Activated B cell treated with CpG ODN at 0.5 μM for 24 hours (primary cell): ENCODE measurements at places on chromosomes 3 and 15. TPM values are rescaled to one million over a fixed set of nuclear protein-coding genes. Genes with fewer than 3 reads are reported as not detected.

The HTR3E gene
- total RNA-seq: not detected in 2 replicates

The SEMA3B gene
- total RNA-seq: 0.15 TPM in 1 of 2 replicates, not detected in the other

The LXN gene
- total RNA-seq: 5.2 and 5.9 TPM in 2 replicates

DNA sequence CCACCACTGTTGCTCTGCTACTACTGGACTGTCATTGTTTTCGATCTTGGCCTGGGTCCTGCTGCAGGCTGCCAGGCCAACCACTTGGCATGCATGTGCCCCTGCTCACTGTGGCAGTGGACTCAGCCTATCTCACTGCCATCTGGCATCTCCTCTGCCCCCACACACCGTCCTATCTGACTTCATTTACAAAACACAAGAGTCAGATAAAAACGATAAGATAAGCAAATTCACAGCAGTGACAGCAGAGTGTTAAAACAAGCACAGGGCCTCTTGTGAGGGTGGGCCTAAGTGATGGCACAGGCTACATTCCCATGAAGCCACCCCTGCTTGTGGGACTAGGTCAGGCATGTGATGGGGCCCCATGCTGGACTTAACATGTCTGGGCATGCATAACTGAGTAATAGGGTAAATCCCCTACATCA lies 68.1 kb downstream of the CRYGS start:
- H3K27ac ChIP-seq: no peak overlapping the region
- H3K4me3 ChIP-seq: no peak overlapping the region
- no peaks in the 10 kb centered on the region for H3K27me3 ChIP-seq
- peaks cover 5% of the 10 kb centered on the region for H3K4me1 ChIP-seq

DNA sequence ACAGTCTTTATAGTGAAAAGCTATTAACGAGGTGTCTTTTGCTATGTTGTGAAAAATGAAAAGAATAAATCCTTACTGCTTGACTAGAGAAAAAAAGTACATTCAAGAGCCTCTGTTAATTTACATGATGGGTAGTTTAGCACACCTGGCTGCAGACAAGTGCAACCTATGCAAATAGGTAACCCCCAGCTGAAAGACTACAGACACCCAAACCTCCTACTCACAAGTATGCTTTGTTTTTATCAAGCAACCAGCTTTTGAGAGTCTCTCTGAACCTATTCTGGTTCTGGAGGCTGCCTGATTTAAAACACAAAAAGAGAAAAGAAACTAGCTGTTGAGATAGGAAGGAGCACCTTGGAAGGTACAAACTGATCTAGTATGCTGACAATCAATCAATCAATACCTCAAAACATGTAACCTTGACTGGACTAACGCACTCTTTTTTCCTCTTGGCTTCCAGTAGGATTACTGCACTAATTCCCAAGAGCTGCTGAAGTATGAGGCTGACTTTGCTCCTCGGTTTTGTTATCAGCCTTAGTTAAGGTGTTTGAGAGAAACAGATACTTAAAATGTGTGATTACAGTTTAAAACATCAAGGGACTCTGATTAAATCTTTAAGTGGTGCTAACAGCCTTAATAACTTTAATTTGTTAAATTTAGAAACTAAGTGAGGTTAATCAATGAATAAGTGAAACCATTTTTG lies 63.6 kb downstream of the OSBPL10 start:
- H3K27me3 ChIP-seq: no peaks in the 10 kb centered on the region
- peaks cover 28% of the 10 kb centered on the region for H3K36me3 ChIP-seq
- peak overlapping the region; percentile 78 for H3K27ac ChIP-seq
- no peak for DNase-seq
- H3K4me1 ChIP-seq: peaks cover 72% of the 10 kb centered on the region

- H3K36me3 ChIP-seq: no peaks in the 10 kb centered on the region
- no peak overlapping the region for H3K27ac ChIP-seq
- H3K4me1 ChIP-seq: no peaks in the 10 kb centered on the region
- DNase-seq: no peak
- peaks cover 18% of the 10 kb centered on the region for H3K27me3 ChIP-seq
Measured at GRCh38 chr15:38398134-38398533, 55.8 kb upstream of the FAM98B start.

DNA sequence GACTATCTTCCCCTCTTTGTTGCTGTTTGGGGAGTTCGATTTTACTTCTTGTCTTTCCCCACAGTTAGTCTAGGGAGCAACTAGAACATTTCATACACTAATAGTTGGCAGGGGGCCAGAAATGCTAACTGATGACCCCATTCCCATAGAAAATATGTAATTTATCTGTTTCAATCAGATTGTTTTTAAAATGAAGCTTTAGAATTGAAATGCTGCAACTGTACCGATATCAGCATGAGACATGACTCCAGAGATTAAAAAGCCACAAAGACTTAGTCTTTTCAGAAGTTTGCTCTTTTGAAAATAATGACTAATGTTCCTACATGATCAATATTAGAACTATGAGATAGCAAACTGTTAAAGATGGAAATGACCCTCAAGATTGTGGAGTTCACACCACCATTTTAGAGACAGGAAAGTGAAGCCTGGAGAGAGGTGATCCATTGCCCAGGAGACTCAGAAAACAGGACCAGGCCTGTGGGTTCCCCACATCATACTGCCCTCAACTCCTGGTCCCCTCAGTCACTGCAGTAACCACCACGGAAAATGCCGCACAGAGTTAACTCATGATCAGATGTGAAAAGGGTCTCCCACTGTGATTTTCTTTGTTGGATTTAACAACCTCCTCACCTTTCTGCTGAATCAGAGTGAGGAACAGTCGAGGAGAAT lies 130.3 kb downstream of the CHDH start:
- no peak overlapping the region for H3K4me3 ChIP-seq
- H3K27ac ChIP-seq: no peak overlapping the region
- H3K27me3 ChIP-seq: no peaks in the 10 kb centered on the region
- H3K4me1 ChIP-seq: peaks cover 16% of the 10 kb centered on the region
- DNase-seq: no peak
- no peaks in the 10 kb centered on the region for H3K36me3 ChIP-seq

- H3K4me1 ChIP-seq: peaks cover 45% of the 10 kb centered on the region
- no peak for DNase-seq
- peaks cover 5% of the 10 kb centered on the region for H3K36me3 ChIP-seq
Measured at GRCh38 chr3:195893516-195893915, 14.8 kb downstream of the TNK2 start.
